Stimulated activated CD4-positive, alpha-beta T cell treated with anti-CD3 and anti-CD28 coated beads, Interleukin-1b, Interleukin-23, amount 100 ng/mL, for 24 hours (primary cell): ENCODE measurements at places on chromosomes 2 and 18.

DNA sequence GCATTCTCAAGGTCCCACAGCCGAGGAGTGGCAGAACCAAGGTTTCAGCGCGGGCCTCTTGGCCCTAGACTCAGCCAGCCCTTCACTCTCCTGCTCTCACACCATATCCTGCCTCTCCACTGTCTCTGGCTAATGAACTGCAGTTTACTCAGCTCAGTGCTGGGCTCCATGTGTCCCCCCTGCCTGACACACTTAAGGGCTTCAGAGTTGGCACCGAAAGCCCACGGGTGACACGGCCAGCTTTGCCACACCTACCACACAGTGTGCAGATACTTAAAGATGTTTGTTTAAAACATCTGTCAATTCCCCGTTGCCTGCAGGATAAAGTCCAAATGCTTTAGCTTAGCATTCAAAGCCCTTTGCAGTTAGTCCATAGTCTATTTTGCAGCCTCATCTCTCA, 241.2 kb downstream of the SEPTIN10 start:
- DNase-seq = no peak

DNA sequence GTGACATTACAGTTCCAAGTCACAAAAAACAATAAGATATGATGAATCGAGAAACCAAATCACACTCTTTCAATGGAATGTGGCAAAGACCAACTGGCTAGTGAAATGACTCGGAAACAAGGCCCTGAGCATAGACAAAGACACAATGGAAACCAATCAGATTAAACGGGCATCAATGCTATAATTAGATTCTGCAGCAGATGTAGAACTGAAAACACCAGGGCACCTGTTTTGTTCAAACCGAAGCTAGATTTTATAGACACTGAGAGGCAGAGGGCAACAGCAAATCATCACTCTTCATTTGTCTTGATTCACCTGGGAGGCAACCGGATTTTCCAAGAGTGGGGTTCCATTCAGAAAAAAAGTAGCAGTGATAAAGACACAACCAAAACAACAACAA, 92.8 kb upstream of the BARD1 start:
- no peak for DNase-seq

GRCh38 chr2:31080361-31080760, 57.9 kb downstream of the GALNT14 start:
- DNase-seq = no peak

- DNase-seq = no peak
Measured at GRCh38 chr2:112843288-112843687, 6.7 kb upstream of the IL1B start.

GRCh38 chr2:85822766-85823165, 66.0 kb downstream of the ST3GAL5 start:
- no peak for DNase-seq

DNA sequence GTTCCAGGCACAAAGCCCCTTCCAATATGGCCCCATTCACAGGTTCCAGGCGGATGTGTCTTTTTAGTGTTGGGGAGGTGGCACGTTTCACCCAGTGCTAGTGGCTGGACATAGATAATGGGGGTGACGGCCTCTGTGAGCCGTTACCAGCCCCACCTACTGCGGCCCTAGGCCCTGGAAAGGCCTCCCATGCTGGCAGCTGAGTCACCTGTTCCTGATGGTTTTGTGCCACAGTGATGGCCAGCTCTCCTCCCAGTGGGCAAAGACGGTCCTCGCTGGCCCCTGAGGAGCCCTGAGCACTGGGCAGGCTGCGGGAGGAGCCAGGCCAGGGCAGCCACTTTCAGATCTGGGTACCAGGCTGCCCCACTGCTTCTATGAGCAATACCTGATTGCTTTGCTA, 40.0 kb upstream of the GPC1 start:
- DNase-seq = no peak

DNA sequence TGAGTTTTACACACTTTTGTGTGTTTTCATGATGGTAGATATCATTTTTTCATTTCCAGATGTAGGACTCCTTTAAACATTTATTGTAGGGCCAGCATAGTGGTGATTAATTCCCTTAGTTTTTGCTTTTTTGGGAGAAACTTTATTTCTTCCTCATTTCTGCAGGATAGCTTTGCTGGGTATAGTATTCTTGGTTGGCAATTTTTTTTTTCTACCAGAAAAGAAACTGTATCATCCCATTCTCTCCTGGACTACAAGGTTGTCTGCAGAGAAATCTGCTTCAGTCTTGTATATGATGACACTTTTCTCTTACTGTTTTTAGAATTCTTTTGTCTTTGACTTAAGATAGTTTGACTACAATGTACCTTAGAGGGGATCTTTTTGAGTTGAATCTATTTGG, 37.8 kb upstream of the RHOB start:
- no peak for DNase-seq

- DNase-seq = no peak
Measured at GRCh38 chr2:72159211-72159993, 11.7 kb upstream of the CYP26B1 start.

GRCh38 chr18:13271302-13271911, 52.8 kb downstream of the LDLRAD4 start:
- DNase-seq = no peak

DNA sequence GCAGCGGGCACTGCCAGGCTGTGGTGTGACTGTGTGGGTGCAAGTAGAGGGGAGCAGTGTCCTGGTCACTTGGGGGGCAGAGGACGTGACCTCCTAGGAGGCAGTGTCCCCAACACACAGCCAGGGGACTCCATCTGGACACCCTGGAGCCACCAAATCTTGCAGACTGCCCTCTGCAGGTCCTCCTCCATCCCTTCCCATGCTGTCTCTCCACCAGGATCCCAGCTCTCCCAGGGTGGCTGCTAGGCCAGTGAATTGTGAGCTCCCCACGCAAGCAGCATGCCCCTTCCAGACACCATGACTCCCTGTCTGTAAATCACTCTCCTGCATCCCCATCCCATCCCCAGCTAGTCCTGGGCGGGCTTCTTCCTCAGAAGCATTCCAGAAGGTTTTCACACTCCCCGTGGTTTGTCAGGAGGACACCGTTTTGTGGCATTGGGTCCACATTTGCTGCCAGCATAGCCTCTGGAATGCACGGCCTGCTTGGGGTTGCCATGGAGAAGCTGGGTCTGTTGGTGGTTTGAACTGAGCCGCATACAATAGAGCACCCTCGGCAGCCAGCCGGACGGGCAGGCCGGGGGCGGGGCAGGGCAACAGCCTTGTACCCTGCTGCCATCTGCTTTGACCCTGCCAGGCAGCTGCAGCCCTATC, 210.7 kb downstream of the KLHL29 start:
- DNase-seq = no peak

DNA sequence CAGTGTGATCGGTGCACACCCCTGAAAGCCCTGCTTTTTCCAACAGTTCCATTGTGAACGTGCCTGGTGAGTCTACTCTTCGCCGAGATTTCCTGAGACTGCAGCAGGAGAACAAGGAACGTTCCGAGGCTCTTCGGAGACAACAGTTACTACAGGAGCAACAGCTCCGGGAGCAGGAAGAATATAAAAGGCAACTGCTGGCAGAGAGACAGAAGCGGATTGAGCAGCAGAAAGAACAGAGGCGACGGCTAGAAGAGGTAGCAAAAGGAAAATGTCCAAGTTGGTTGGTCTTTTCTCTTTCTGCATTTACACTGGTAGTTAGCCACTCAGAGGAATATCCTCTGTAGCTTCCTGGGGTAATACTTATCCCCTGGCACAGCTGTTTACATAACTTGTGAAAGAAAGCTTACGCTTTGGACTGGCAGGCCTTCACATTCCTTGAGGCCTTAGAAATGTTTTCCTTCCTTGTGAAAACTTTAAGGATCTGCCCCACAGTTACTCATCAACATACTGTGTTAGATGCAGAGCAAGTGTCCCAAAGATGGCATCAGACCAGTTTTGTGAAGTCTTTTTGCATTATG, 146.6 kb downstream of the MAP4K4 start:
- no peak for DNase-seq

- no peak for DNase-seq
Measured at GRCh38 chr18:7616661-7617060, 49.5 kb downstream of the PTPRM start.

DNA sequence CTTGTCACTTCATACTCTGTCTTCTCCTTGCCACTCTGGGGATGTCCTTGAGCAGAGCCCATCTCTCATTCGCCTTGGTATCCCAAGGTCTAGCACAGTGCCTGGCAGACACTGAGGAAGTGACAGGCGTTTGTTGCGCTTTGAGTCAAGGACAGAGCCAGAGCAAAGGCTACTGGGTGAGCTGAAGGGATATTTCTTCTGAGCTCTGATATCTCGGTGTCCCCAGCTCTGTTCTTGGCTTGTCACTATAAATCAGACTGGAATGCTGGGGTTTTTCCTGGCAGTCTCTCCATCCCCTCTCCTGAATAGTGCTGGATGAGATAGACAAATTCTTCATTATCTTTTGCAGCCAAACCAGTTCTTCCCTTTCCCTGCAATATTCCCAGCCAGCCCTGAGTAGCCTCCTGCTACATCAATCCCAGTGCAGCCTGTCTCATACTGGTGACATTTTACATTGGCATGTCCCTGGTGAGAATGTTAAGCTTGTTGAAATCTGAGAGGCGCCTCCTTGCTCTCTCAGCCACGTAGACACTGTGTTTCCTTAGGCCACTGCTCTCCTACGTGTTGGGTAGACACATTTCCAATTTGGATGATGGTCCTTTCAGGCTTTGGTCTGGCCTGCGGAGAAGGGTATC, 61.7 kb downstream of the CTIF start:
- DNase-seq = no peak

- no peak for DNase-seq
Measured at GRCh38 chr2:50347358-50348044, 684.4 kb downstream of the NRXN1 start.

DNA sequence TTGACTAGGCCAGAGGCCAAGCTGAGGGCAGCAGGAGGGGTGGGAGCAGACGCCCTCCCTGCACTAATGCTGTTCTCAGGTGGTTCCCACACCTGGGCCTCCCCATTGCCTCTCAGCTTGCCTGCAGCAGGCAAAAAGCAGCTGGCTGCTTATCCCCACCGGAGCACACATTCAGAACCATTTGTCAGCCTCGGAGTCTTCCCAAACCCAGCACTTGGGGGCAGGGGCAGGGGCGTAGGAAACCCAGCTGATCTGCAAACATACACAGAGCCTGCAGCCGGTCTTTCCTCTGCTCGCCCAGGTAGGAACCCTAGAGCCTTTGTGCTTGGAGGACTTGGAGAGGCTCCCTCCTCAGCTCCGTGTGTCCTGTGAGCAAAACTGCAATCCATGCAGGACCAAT, 249.8 kb downstream of the CYP26B1 start:
- DNase-seq = no peak

- DNase-seq = no peak
Measured at GRCh38 chr18:65215865-65216466, 534.8 kb upstream of the CDH7 start.
